ENCODE measurements at places on chromosomes 11 and 22. TPM values are rescaled to one million over a fixed set of nuclear protein-coding genes. Genes with fewer than 3 reads are reported as not detected.

Gene MIAT
- 5.1 TPM for total RNA-seq

Gene OR4D10
- not detected for total RNA-seq

Gene HBB
- total RNA-seq = not detected

Gene CD3E
- 364 TPM for total RNA-seq

Gene JHY
- 3.1 TPM for total RNA-seq

Gene NLRP6
- 3.8 TPM for total RNA-seq

GRCh38 chr11:34105957-34106504 is 602 bp downstream of the NAT10 start:
- peak overlapping the region; percentile 87 for H3K4me3 ChIP-seq
- no peak for DNase-seq
- H3K36me3 ChIP-seq = peaks cover 45% of the 10 kb centered on the region
- H3K4me1 ChIP-seq = peaks cover 49% of the 10 kb centered on the region
- peaks cover 7% of the 10 kb centered on the region for H3K27me3 ChIP-seq

- H3K4me1 ChIP-seq = no peaks in the 10 kb centered on the region
- DNase-seq = no peak
- H3K36me3 ChIP-seq = no peaks in the 10 kb centered on the region
Observed at GRCh38 chr11:2235588-2236326, 34.6 kb downstream of the ASCL2 start.

DNA sequence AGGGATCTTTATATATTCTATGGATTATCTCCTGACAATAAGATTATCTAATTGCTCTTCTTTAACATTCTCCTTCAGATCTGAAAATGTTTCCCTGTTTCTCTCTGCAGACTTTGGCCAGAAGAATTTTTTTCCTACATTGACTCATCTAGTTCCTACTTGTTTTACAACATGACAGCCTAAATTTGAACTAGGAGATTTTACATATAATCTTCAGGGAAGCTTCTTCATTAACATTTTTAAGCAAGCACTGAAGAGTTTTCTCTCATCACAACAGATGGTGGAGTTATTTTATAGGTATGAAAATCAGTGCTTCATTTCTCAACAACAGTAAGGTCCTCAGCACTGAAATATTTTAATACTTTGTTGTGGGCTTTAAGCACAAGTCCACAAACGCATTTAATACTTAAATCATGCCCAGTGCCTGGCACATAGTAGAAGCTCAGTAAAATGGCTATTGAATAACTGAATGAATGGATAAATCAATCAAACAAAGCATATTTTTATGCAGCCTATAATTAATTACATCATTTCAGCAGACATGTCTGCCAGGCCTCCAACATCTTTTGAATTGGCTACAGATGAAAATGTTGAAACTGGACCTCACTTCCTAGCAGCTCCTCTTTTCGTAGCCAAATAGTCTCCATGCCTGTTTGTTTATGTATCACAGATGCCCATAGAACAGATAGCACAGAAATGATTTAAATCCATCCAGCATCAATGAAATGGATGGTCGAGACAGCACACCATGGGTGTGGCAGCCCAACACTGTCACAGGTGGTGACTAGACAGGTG is 117.3 kb upstream of the POU2AF2 start:
- DNase-seq = no peak
- H3K4me3 ChIP-seq = no peak overlapping the region
- H3K4me1 ChIP-seq = no peaks in the 10 kb centered on the region

DNA sequence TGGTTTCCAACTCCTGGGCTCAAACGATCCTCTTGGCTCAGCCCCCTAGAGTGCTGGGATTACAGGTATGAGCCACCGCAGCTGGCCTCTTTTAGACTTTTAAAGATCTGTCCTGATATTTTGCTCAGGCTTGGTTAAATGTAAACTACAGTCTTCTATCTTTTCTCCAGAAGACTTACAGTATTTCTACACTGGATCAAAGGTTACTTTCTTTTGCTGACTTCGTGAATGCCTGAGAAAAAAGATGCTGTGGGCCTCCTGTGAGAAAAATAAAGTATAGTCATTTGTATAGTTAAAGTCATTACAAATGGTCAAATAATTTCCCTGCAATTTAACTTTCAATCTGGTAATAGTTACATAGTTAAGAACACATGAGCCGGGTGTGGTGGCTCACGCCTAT is 19.6 kb downstream of the DEPDC5 start:
- DNase-seq = no peak
- H3K4me3 ChIP-seq = no peak overlapping the region
- H3K27me3 ChIP-seq = no peaks in the 10 kb centered on the region
- peaks cover 2% of the 10 kb centered on the region for H3K4me1 ChIP-seq
- H3K27ac ChIP-seq = no peak overlapping the region
- peaks cover 16% of the 10 kb centered on the region for H3K36me3 ChIP-seq

DNA sequence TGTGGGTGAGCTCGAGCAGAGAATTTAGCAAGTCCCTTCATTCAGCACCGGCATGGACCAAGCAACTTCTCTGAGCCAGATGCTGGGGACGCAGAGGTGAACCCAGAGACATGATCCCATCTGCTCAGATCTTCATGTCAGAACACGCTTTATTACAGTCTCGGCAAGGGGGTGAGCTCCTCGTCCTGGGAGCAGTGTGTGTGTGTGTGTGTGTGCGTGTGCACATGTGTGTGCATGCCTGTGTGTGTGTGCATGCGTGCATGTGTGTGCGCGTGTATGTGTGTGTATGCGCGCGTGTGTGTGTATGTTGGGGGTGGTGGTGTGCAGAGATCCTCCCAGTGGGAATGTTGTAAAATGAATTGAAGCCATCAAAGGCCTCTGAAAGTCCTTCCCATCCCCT is 9.8 kb downstream of the MIAT start:
- no peak for DNase-seq
- H3K4me3 ChIP-seq = no peak overlapping the region
- H3K36me3 ChIP-seq = no peaks in the 10 kb centered on the region
- H3K27ac ChIP-seq = no peak overlapping the region

- no peaks in the 10 kb centered on the region for H3K4me1 ChIP-seq
- H3K36me3 ChIP-seq = no peaks in the 10 kb centered on the region
- no peaks in the 10 kb centered on the region for H3K27me3 ChIP-seq
- DNase-seq = no peak
- no peak overlapping the region for H3K27ac ChIP-seq
- no peak overlapping the region for H3K4me3 ChIP-seq
Observed at GRCh38 chr11:93821617-93822016, 28.8 kb downstream of the VSTM5 start.

GRCh38 chr22:40009951-40010671 is 15.4 kb downstream of the FAM83F start:
- peaks cover 18% of the 10 kb centered on the region for H3K4me1 ChIP-seq
- peaks cover 11% of the 10 kb centered on the region for H3K27me3 ChIP-seq
- peak overlapping the region; percentile 67 for H3K4me3 ChIP-seq

DNA sequence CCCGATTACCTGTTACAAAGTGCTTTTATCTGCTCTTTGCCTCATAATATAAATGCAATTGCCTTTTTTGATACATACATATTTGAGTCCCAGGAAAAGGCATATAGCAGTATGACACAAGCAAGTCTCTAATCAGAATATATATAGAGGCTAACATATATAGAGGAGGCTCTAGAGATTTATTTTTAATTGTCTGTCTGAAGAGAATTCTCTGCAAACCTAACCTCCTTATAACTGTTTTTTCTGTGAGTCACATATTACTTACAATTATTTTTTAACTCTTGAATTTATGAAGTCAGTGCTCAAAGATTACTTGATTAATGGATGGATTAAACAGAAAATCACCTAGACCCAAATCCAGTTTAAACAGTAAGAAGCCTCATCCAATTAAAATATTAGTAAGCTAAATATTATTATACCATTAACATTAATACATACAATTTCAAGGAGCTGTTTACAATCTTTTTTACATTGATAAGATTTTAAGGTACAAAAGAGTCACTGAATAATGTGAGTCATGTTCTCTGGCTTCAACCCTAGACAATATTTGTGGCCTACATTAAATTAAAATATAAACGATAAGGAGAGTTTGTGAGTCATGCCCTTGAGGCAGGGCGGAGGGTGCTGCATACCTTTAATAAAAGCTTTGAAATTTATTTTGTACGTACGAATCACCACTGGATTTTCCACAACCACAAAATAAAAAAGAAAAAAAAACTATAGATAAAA is 19.2 kb upstream of the MMP13 start:
- H3K27ac ChIP-seq = no peak overlapping the region
- no peaks in the 10 kb centered on the region for H3K36me3 ChIP-seq
- DNase-seq = no peak

DNA sequence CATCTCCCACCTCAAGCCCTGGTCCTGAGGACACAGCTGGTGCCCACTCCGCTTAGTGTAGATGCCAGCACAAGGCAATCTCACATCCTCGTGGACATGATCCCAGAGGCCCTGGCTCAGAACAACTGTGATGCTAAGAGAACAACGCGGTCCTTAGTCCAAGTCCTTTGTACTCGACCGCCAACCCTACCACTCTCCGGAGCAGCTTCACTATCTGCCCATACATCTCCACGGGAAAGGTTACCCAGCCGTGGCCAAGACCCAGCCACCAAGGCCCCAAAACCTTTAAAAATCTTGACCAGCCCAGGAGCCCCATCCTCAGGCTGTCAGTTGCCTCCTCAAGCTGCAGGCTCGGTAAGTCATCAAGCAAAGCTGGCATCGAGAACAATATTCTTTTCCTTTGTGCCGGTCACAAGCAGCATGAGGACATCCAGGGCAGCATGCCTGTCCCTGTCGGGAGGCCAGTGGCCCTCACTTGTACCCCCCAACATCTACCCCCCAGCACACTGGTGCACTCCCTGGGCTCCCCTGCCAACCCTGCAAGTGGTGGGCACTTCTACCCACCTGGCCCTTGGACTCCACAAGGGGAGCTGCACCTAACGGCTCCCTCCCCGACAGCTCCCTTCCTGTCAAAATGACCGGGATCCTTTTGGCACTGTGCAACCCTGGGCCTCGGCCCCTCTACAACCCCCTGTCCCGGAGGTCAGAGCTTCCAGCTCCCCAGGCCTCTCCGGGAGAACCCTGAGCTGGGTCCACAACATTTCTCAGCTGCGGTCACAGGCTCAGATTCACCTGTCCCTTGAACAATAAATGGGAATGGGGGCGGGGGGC is 2.5 kb downstream of the OSBPL5 start:
- peak overlapping the region; percentile 7 for H3K4me3 ChIP-seq
- no peak overlapping the region for H3K27ac ChIP-seq
- DNase-seq = no peak

DNA sequence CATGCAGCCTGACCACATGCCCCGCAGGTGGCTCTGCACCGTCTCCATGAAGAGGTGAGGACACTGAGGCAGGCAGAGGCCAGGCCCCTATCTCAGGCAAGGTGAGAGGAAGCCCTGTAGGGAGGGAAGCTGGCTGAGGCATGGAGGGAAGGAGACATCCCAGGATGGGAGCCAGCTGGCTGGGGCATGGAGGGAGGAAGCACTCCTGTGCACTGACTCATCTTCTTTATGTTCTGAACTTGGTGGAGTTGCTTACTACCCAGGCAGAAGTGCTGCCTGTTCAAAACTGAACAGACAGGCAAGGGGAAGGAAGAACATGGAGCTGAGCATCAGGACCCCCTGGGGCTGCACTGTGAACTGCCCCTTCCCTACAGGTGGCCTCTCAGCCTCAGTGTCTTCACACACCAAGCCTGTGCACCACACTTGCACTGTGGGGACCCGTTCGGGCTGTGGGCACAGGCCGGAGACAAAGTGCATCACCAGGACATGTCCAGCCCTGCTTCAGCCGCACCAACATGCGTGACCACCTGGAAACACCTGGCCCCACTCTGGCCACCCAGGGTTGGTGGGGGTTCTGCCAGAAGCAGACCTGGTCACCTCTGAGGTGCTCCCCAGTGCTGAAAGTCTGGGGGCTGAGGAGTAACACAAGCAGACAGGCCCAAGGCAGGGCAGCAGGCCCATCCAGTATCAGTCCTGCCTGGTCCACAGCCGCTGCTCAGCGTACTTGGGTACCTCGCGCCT is 55.5 kb downstream of the DGCR2 start:
- H3K27me3 ChIP-seq = no peaks in the 10 kb centered on the region
- DNase-seq = no peak
- no peak overlapping the region for H3K27ac ChIP-seq
- peaks cover 18% of the 10 kb centered on the region for H3K36me3 ChIP-seq
- H3K4me1 ChIP-seq = peaks cover 9% of the 10 kb centered on the region

GRCh38 chr22:30265823-30266444 is 717 bp downstream of the OSM start:
- H3K27me3 ChIP-seq = peaks cover 3% of the 10 kb centered on the region
- peak overlapping the region; percentile 99 for H3K27ac ChIP-seq
- peak overlapping the region; percentile 95 for H3K4me3 ChIP-seq
- peak; percentile 89 for DNase-seq

DNA sequence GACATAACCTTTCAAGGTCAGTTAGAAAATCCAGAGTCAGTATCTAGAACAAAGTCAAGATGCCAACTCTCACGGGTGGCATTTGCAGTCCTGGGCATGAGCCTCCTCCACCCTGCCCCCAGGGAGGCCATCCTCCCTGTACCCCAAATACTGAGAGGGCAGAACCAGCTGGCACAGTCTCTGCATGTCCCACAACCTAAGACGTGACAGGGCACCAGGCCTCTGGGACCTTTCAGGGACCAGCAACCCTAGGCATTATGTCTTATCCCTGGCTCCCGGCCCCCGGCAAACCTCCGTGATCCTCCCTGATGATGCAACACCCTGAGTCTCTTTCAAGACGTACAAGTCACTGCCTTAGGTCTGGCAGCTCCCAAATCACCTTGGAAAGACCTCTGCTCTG is 2.0 kb downstream of the MB start:
- peaks cover 18% of the 10 kb centered on the region for H3K4me1 ChIP-seq
- no peak overlapping the region for H3K4me3 ChIP-seq
- H3K27ac ChIP-seq = no peak overlapping the region
- H3K36me3 ChIP-seq = no peaks in the 10 kb centered on the region

DNA sequence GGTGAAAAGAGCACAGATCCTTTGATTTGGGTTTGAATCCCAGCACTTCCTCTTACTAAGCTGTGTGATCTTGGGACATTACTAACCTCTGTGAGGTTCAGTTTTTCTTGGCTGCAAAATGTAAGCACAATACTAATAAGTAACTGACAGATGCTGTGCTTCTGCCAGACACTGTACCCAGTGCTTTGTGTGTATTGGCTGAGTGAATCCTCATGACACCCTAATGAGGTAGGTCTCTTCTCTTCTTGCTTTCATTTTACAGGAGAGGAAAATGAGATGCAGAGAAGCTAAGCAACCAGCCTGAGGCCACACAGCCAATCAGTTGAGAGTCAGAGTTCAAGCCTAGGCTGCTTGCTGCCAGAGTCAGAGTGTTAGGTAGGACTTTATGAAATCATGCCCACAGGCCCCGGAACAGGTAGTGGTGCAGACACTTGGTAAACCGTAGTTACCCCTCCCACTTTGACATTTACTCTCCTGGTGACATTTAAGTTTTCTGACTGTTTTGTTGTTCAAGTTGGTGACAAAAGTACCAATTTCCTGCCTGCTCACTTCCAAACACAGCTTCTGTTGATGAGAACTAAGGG is 21.2 kb downstream of the PTPRJ start:
- H3K27me3 ChIP-seq = no peaks in the 10 kb centered on the region
- peak; percentile 80 for DNase-seq
- H3K4me3 ChIP-seq = peak overlapping the region; percentile 65
- H3K4me1 ChIP-seq = peaks cover 69% of the 10 kb centered on the region

All from activated naive CD8-positive, alpha-beta T cell treated with anti-CD3 and anti-CD28 coated beads for 36 hours (primary cell).